Frontal cortex (tissue), 4 donors: ENCODE measurements at places on chromosomes 11 and 22. TPM values are rescaled to one million over a fixed set of nuclear protein-coding genes. Genes with fewer than 3 reads are reported as not detected.

GRCh38 chr11:125939081-125939521 is 6.7 kb upstream of the VSIG10L2 start:
- no peak for DNase-seq

GRCh38 chr11:85310479-85310878 is 316.7 kb downstream of the DLG2 start:
- DNase-seq: no peak

DNA sequence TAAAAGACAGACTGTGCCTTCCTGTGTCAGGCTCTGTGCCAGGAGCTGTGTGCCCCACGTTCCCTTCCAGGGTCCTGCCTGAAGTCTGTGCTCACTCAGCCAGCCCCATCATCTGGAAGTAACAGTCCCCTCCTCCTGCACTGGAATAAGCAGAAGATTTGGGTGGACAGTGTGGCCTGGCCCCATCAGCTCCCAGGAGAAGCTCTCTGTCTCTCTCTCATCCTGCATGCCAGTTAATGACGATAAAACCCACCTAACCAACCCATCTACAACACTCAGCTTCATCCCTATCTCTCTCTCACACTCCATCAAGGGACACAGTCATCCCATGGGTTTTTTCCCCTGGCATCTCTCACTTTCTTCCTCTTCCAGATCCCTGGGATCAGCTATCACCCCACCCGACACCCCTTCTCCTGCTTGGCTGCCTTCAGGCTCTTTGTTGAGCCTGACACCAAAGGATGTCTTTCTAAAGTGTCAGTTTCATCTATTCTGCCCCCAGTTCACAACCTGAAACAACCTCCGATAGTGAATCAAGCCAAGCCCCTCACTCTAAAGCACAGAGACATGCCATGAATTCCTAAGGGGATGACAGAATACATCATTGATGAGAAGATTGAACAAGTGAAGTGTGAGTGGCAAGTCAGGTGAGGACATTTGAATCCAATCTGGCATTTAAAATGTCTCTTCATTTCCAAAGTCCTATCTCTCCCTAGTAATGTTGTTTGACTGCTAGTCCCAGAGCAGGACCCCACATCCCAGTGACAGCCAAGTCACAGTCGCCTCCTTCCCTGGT is 91.4 kb upstream of the TOP3B start:
- DNase-seq: no peak

GRCh38 chr22:26900787-26901186 is 243.4 kb downstream of the MIAT start:
- no peak for DNase-seq

DNA sequence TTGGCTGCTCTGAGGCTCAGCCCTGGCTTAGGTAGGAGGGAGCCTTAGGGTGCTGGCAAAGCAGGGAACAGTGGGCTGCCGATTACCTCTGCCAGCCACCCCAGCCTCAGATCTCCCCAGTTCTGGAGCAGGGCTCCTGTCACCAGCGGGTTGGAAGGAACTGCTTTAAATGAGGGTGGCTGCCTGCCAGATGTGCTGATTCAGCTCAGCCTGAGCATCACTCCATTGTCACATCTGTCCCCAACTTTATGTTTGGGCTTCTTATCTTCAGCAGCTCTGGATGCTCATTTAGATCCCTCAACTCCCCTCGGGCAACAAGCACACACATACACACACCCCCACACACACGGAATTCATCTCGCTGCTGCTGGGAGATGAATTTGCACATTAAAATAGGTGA is 16.9 kb upstream of the ANKK1 start:
- DNase-seq: no peak

GRCh38 chr11:122628810-122629555 is 26.5 kb upstream of the UBASH3B start:
- DNase-seq: peak; percentile 30

- DNase-seq: no peak
These were observed 22.8 kb upstream of the SYT7 start for GRCh38 chr11:61603667-61604066.

DNA sequence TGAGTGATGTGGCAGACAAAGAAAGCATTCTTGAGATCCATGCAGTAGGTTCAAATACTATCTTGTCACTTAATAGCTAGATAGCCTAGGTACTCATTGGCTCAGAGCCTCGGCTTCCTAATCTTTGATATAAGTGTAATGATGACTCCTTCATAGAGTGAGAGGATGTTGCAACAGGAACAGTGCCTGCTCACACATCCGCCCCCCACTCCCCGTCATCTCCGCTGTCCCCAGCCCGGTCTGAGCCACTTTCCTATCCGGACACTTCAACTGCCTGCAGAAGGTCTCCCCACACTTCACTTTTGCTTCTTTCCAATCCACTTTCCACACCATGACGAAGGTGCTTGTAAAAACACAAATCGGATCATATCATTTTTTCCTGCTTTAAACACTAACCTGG is 128.8 kb downstream of the NTM start:
- no peak for DNase-seq

GRCh38 chr11:56659755-56660154 is 3.7 kb upstream of the OR5AR1 start:
- DNase-seq: no peak

GRCh38 chr11:70424765-70425344 is 26.5 kb downstream of the CTTN start:
- DNase-seq: no peak

DNA sequence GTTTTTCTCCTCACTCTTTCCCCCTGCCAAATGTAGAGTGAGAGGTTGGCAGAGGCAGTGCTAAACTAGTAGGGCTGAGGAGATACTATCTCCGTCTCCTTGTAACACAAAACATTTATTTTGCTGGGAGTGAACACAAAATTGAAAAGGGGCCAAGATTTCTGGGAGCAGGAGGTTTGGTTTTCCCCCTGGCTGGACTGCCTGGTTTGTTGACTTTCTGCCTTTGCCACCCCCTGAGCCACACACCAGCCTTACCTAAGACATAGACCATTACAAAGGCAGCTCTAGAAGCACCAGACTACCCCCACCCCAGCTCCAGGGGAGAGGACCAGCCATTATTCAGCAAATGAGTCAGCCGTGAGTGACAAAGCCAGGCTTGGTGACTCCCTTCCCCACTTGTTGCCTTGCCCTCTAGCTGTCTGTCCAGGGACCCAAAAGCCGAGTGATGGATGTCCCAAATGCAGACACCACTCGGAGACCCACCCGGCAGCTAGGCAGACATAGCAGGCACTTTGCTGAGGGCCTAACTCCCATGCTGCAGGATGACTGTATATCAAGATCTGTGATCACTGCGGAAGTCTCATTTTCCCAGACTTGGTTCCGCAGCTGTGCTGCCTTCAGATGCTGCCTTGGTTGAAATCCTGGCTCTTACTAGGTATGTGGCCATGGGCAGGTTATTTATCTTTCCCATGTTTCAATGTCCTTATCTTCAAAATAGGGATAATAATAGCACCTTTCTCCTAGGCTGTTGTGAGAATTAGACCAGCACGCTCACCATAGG is 17.7 kb upstream of the CDON start:
- no peak for DNase-seq

DNA sequence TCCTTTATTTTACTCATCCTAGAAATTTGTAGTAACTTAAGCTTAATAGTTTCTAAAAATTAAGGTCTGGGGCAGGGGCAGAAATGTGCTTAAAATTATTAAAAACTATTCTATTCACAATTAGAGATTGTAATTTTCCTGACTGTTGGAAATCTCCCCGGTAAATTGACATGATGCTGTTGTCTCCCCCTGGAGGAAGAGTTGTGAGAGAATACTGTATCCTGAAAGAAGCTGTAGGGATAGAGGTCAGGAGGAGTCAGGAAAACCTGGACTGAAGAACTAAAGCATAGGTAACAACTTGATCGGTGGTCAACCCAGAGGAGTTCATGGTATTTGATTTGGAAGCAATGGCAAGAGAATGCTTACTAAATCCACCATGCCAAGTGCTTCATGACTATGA is 16.2 kb upstream of the ESAM start:
- no peak for DNase-seq

GRCh38 chr11:64178203-64178602 is 7.8 kb upstream of the STIP1 start:
- DNase-seq: no peak

DNA sequence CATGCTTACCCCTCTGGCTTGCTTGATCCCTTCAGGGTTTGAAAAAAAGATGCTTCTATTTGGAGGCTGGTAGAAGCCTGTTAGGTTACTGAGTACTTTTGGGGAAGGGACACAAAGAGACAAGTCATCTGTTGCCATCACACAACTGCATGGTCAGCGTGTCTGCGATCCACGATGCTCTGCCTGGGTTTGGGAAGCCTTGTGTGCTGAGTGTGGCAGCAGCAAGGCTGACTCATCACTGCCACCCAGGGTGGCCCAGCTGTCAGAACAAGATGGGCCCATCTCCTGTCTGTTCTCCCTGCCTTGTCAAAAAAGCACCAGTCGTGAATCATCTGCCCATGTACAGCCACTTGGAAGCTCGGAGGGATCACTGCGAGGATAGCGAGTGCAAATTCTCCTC is 26.2 kb downstream of the UBASH3B start:
- DNase-seq: no peak

- no peak for DNase-seq
These were observed 24.1 kb downstream of the LARGE1 start for GRCh38 chr22:33896154-33896553.

DNA sequence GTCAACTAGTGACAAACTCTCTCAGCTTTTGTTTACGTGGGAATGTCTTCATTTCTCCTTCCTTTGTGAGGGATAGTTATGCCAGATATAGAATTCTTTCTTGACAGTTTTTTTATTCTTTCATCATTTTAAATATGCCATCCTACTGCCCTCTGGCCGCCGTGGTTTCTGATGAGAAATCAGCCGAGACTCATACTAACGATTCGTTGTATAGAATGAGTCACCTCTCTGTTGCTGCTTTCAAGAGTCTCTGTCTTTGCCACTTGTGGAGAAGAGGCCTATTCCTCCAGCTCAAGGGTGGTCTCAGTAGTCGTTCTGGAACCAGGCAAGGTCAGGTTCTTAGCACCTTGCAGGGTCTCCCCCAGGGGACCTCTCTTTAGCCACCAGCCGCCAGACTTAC is 8.0 kb downstream of the MYO7A start:
- DNase-seq: no peak

- no peak for DNase-seq
These were observed 492.1 kb upstream of the CADM1 start for GRCh38 chr11:115996125-115996807.

- no peak for DNase-seq
These were observed 20.9 kb downstream of the NCF4 start for GRCh38 chr22:36881504-36882245.

DNA sequence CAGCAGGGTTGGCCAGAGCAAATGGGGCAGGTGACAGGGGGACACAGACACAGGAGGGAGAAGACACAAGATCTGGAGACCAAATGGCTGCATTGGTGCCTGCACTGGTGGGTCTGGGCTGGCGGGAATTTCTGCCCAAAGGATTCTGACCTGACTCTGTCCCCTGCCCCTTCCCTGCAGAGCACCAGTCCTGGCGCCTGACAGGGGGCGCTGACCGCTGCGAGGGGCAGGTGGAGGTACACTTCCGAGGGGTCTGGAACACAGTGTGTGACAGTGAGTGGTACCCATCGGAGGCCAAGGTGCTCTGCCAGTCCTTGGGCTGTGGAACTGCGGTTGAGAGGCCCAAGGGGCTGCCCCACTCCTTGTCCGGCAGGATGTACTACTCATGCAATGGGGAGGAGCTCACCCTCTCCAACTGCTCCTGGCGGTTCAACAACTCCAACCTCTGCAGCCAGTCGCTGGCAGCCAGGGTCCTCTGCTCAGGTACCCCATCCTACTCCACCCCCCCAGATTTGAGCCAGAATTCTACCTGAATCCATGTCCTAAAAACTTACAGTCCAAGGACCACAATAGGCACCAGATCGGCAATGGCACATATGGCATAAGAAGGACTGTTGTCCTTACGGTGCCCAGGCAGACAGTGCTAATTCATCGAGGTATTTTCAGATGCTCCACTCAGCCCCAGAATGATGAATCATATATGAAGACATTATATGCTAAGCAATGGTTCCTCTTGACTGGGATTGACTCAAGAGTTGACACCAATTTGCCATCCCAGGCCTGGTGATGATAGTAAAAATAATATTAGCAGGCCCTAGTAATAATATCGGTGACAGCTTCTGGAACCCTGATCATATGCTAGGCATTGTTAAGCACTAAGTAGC is 38.2 kb downstream of the CD6 start:
- no peak for DNase-seq

DNA sequence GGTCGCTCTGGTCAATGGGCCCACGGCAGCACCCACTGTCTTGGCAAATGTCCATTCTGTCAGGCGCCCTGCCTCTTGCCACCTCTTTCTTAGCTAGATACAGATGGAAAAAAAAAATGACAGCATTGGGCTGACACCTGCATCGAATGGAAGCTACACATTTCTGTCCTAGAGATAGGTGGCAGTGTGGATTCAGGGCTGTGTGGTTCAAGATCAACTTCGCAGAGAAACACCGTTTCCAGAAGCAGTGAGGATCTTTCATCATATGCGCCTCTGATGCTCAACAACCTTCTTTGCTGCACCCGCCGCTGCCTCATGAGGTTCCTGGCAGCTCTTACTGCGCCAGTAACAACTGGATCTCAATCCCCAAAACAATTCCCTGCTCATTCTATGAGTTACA is 236.3 kb downstream of the KIRREL3 start:
- DNase-seq: no peak

GRCh38 chr11:118956094-118956846 is at the start of gene UPK2:
Gene UPK2 (plus strand): TSS chr11:118956298. CDS start chr11:118956351, 53 bp downstream.
- DNase-seq: peak; percentile 95

The ANO5 gene
- total RNA-seq: 22.0 TPM

The SCGB2A2 gene
- total RNA-seq: not detected

The HSPB2 gene
- 0.82 TPM for total RNA-seq

The NPTXR gene
- 10.6 TPM for total RNA-seq

The UCP3 gene
- total RNA-seq: 0.82 TPM

The OR5D16 gene
- total RNA-seq: not detected

The ZNHIT2 gene
- 6.1 TPM for total RNA-seq

The LMF2 gene
- 11.8 TPM for total RNA-seq

The LRRC74B gene
- under 0.01 TPM for total RNA-seq

The TRIM21 gene
- 4.9 TPM for total RNA-seq

The SCGB1A1 gene
- total RNA-seq: not detected

The GAB4 gene
- not detected for total RNA-seq

The OR52E8 gene
- not detected for total RNA-seq

The MS4A15 gene
- total RNA-seq: not detected

The PHF21B gene
- 8.6 TPM for total RNA-seq

The OVOL1 gene
- under 0.01 TPM for total RNA-seq
